ENCODE measurements at places on chromosomes 7 and 10.

DNA sequence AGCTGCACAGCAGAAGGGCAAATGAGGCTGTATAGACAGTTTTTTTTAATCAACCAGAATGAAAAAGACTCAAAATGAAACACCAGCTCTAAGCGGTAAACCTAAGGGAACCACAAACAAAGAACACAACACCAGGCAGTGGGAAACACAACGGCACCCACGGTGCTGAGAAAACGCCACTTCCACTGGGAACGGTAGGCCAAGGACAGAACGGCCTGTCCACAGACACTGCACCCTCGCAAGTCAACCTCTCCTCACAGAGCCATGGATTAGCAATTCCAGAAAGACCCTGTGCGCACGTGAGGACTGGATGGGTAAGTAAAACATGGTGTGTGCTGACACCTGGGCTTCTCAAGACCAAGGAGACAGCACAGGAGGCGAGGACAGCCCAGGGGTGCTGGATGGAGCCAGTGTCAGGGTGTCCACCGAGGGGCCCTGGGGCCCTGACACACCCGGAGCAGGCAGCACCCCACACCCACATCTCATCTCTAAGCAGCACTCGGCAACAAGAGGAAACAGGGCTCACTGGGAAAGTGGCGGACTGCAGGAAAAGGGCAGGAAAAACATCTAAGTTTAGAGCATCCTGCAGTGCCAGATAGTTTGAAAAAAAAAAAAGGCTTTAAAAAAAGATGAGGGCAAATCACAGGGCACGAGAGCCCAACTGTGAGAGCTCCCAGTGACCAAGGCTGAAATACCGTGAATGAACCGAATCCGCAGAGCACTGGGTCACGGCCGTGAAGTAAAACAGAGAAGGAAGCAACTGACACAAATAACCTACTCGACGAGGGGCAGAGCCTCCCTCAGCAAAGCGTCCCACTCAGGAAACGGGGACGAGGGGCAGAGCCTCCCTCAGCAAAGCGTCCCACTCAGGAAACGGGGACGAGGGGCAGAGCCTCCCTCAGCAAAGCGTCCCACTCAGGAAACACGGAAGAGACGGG is 120.2 kb downstream of the MAD1L1 start:
- DNase-seq, result no peak

- DNase-seq, result peak; percentile 21
These were observed 11.0 kb downstream of the RASGEF1A start for GRCh38 chr10:43255634-43256431.

GRCh38 chr10:28294809-28295208 is 8.1 kb downstream of the MPP7 start:
- no peak for DNase-seq

GRCh38 chr10:89373916-89374711 is 3.7 kb upstream of the IFIT1B start:
- peak; percentile 93 for DNase-seq

Data from iris pigment epithelial cell (primary cell).